ENCODE measurements at places on chromosomes 3 and 15. TPM values are rescaled to one million over a fixed set of nuclear protein-coding genes. Genes with fewer than 3 reads are reported as not detected.

The ADGRG7 gene
- 51.3 TPM for total RNA-seq

The ACOX2 gene
- 18.7 TPM for total RNA-seq

The ECE2 gene
- not detected for total RNA-seq

The NSMCE3 gene
- 9.0 TPM for total RNA-seq

Data from MG63 (cell line).